PC-9 (cell line): ENCODE measurements at places on chromosomes 16 and 17. TPM values are rescaled to one million over a fixed set of nuclear protein-coding genes. Genes with fewer than 3 reads are reported as not detected.

DNA sequence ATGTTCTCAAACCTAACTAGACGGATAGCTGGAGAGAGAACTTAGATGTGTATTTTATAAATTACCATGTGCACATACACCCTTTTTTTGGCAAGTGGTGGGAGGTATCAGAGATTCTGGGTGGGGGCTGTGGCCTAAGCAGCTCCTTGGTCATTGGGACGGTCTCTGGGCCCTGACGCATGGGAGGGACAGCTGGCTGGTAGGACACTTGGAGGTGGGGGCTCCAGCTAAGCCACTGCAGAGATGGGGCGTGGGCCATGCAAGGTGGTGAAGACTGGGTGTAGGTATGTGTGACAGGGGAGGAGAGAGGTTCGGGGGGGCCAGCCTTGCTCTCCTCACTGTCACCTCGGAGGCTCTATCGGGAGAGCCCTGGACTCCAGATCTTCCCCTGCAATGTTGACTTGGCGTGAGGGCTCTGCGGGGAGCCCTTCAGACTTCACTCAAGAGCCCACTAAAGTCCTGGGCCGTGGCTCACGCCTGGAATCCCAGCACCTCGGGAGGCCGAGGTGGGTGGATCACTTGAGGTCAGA is 17.1 kb downstream of the C1QTNF1 start:
- no peak for DNase-seq

- no peak for DNase-seq
These were observed 113.2 kb downstream of the MSI2 start for GRCh38 chr17:57369509-57369945.

DNA sequence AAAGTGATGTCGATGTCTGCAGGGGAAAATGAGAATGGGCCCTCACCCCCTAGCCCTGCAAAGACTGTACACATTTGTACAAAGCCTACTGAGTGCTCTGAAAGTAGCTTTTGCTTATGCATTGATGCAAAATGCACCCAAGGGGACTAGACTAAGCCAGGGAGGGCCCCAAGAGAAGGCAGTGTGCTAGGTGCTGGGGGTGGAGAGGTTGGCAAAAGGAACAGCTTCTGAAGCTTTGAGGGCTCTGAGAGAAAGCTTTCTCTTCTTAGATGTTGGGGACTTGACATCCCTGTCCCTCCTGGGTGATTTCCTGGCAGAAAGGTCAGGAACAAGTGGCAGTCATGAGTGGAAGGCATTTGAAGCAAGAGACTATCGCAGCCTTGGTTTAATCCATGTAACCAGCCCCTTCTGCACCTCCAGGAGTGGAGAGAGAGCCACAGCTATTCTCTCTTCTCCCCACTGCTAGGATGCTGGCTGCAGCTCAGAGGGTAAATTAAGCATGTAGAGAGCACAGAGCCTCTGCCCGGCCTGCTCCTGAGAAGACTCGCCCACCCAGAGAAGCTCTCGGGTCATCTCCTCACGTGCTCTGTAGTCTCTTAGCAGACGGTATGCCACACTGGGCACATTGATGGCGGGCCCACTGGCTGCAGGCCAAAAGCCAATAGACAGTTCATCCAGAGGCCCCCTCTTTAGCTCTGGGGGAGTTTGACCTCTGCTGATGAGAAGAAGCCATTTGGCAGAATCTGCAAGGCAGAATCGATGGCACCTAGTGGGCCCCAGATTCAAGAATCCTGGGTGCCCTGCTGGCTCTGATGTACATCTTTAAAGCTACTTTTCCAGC is 221.4 kb downstream of the MSI2 start:
- no peak for DNase-seq

DNA sequence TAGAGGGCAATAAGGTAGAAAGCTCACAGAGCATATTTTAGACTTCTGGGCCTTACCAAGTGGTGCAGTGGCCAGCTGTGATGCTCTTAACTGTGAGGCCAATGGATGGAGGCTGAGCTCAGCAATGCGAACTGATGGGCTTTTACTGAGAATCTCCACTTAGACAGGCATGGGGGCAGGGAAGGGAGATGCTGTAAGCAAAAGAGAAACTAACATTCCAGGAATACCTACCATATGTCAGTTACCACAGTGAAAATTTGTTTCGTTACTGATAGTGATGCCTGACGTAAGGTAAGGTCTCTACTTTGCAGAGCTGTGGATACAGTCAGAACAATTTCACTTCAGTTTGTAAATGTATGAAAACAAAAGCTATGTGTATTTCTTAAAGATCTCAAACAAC is 250.6 kb upstream of the ZFHX3 start:
- DNase-seq: no peak

DNA sequence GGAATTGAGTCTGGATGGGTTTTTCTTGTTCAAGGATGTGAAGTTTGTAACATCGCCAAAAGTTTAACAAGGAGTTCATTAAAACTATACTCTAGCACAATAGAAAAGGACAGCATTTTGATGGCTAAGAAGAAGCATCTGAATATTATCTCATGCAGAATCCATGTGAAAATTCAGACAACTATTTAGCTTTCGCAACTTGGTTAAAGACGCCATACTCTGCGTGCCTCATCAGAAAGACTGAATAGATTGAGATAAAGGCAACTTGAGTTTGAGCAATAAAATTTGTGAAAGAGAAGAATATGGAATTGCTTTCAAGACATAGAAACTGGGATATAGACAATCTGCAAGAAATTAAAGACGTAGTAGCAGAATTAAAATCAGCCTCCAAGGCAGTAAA is 151.1 kb upstream of the MYOCD start:
- DNase-seq: no peak

GRCh38 chr17:80000136-80000535 is 35.5 kb downstream of the TBC1D16 start:
- no peak for DNase-seq

GRCh38 chr16:76787394-76787793 is 403.6 kb upstream of the MON1B start:
- DNase-seq: no peak

Gene SOST
- total RNA-seq: not detected in 2 replicates

Gene MYH1
- not detected in 2 replicates for total RNA-seq
